ENCODE measurements at places on chromosomes 16 and 17.

DNA sequence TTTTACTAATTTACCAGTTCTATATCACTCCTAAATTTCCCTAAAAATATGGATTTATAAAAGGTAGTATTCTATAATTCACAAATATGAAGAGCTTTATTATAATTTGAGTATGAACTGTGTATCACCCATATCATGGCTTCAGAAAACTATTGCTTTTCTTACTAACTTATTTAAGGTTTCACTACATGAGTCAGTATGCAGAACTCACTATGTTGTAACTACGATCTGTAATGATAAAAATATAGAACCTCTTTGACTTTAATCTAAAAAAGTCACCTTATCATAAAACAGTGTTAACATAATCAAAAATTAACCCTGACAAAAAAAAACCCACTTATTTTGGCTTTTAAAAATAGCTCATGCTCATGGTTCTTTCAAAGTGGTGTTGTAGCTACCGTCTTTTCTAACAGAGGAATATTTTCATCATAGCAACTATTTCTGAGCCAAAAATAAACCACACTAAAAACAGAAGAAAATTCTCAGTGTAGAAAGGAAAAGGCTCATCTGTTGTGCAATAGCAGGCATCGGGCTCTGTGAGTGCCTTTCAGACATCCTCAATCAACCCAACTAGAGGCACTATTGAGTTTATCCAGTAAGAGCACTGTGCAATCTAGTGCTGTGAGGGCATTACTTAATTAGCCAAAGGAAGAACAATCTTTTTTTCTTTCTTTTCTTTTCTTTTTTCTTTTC is 42.1 kb downstream of the ITGAM start:
- no peak for DNase-seq

DNA sequence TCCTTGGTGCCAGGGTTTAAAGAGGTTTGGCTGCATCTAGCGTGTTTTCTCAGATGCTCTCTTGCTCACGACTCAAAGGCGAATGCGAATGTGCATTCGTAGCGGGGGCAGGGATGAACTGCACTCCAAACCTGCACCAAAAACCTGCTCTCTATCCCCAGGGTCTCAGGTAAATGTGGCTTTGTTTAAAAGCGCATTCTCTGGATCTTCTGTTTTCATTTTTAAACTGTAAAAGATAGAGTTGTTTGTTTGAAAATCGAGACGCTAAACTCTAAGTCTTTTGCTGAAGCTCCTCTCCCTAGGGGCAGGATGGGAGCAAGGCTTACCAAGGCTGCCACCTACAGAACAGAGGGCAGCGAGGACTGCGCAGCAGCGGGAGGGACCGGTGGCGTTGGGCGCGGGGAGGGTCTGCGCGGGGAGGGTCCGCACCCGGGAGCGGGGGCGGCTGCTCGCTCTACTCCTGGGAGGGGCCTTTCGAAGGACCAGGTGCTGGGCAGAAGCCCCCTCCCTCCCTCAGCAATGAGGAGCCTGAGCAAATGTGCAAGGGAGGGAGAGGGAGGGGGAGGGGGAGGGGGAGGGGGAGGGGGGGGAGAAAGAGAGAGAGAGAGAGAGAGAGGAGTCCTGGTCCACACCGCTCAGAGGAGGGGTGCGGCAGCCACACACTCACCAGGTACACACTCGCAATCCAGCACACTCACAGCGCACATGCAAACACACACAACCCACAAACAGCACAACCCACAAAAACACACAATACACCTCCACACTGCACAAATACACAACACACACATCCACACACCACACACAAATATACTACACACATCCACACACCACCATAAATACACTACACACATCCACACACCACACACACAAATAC is 142.8 kb downstream of the GRIN2A start:
- no peak for DNase-seq

- DNase-seq: no peak
Measured at GRCh38 chr17:38690386-38690785, 14.7 kb upstream of the MLLT6 start.

DNA sequence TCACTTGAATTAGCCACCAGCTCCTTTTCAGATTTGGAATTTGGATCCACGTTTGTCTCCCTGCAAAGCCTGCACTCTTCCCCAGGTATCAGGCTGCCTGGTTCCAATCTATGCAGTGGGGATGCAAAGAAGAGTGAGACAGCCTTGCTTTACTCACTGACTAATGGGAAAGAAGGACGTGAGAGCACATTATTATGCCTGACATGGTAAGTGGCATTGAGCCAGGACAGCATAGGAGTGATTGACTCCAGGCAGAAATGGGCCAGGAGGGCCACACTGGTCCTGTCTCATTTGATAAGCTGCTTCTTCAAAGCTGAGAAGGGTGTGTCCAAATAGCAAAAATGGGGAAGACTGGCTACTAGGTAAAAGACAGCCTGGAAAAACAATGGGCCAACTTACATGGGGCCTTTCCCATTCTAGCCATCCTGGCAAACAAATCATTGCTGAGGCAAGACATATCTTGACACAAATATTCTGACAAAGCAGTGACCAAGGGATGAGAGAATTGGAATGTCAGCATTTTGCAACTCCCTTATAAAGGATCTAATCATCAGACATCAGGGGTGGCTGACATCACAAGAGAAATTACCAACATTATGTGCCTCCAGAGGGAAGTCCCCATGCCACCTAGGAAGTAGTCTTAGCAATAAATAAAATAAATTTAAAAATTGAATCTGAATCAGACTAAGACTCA is 38.6 kb downstream of the CDH11 start:
- no peak for DNase-seq

DNA sequence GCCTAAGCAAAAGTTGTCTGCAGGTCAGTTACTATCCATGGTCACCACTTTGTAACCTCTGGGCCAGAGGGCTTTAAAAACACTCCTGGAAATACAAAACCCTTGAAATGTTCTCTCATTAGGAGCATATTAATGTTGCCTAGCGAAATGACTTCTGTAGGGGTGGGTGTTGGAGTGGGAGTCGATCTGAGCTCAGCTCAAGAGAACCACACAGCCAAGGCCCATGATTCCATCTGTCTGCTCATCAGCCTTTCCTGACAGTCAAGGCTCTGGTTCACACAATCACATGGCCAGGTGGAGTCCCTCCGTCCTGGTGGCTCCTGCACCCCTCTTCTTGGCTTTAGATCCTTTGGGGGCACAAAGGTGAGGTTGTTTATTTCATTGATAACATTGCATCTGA is 26.7 kb downstream of the RCVRN start:
- DNase-seq: no peak

GRCh38 chr17:33837281-33837680 is 417.8 kb upstream of the CCL2 start:
- no peak for DNase-seq

- no peak for DNase-seq
Measured at GRCh38 chr16:88591577-88592021, 21.4 kb downstream of the ZC3H18 start.

DNA sequence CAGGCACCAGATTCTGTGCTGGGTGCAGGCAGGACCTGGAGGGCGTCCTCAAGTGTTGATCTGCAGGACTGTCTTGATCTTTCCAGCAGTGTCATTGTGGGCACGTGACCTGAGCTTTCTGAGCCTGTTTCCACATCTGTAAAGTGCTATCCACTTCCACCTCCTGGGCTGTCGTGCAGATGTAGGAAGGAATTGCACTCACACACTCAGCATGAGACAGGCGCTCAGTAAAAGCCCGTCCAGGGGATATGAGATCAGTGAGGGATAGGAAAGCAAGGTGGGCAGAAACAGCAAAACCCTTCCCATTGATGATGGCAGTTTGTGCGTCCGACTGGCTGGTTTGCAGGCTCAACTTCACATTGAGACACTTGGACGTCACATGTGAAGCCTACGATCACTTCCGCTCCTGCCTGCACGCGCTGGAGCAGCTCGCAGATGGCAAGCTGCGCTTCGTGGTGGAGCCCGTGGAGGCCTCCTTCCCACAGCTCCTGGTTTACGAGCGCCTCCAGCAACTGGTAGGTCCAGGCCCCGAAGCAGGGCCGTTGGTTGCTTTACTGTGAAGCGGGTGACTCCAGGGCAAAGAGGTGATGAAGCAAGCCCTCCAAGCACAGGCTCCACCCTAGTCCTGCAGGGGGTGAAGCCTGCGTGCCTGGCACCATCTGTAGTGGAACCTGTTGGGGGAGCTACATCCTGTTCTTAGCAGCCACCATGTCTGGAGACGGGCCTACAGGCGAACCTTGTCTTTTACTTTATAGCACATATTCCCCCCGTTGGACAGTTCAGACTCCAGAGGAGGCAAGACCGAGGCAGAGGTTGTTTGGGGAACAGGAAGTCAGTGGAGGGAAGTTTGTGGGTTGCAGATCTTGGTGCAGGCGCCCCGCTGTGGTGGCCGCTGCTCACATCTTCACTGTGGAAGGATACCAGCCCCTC is 23.0 kb downstream of the METTL22 start:
- DNase-seq: no peak

- no peak for DNase-seq
Measured at GRCh38 chr16:85600078-85600477, 13.0 kb upstream of the GSE1 start.

GRCh38 chr17:69485901-69486643 is 71.6 kb downstream of the MAP2K6 start:
- no peak for DNase-seq

DNA sequence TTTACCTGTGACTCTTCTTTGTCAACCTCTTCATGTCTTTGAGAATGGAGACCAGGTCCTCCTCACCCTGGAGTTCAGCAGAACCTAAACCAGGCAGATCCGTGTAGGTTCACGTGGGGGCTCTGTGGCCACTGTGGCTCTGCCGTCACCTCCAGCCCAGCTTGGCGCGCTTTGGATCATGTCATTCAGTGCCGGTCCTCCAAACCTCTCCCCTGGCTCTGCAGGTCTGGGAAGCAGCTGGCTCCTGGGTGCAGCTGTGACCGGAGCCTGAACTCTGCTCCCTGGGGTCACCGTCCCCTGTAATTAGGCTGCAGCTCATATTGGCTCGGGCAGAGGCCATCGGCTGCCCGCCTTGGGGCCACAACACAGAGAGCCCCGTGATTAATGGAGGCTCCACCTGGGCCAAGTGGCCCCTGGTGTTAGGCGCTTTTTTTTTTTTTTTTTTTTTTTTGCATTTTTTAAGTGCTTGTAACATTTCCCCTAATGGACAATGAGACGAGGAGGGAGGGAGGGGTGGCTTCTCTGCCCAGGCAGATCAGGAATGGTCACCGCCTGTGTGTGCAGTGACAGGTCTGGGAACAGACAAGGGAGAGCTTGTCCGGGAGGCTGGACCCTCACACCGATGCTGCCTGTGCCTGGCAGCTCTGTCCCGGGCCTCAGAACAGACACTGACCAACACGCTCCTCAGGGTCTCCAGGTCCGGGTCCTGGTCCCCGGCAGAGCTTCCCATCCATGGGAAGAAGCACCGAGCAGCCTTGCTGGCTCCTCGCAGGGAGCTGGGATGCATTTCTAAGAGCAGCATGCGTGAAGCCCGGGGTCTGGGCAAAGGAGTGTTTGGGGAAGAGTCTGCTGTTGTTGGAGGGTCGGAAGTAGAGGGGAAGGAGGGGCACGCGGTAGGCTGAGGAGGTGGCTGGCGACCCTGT is 247.9 kb downstream of the SEC14L1 start:
- no peak for DNase-seq

- DNase-seq: no peak
Measured at GRCh38 chr17:8016632-8017424, 14.4 kb downstream of the GUCY2D start.

DNA sequence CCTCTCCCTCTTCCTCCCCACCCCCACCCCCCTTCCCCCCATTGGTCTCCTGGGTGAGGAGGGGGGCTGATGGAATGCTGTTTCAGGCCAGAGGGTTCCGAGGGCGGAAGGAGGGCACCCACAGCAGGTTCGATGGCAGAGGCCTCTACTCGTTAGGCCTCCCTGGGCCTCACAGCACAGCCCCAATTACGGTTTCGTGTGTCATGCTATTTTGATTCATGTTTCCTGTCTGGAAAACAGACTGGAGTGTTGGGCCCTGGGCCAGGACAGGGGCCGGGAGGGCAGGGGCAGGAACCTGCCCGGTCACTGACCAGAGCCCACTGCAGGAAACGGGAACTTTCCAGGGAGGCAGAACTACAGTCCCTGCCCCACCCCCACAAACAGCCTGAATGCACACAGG is 138.2 kb downstream of the C16orf95 start:
- DNase-seq: peak; percentile 59

- no peak for DNase-seq
Measured at GRCh38 chr17:31753011-31753410, 106.0 kb downstream of the COPRS start.

DNA sequence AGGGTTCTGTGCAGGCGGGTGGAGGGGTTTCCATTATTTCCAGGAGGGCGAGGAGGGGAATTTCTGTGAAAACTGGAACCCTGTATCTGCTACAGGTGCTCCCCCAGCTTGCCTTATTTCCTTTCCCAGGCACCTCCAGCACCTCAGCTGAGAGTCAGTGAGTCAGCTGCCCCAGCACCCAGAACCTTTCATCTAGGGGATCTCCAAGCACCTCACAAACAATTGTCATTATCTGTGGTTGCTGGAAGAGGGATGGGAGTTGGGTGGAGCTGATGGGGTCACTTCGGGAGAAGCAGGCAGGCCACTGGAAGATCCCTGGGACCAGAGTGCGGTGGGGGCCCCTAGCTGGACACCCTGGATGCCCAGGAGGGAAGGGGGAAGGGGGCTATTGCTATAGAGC is 10.0 kb upstream of the CLUH start:
- DNase-seq: no peak

GRCh38 chr17:38844261-38844757 is 9.2 kb downstream of the RPL23 start:
- no peak for DNase-seq

- DNase-seq: no peak
Measured at GRCh38 chr17:31294231-31294630, 2.8 kb downstream of the OMG start.

- no peak for DNase-seq
Measured at GRCh38 chr17:83196973-83197880, 117.8 kb downstream of the METRNL start.

- no peak for DNase-seq
Measured at GRCh38 chr16:76956394-76956793, 234.6 kb upstream of the MON1B start.

GRCh38 chr17:37094391-37094790 is 145.6 kb downstream of the AATF start:
- DNase-seq: no peak

- DNase-seq: no peak
Measured at GRCh38 chr17:40314584-40314956, 5.6 kb downstream of the RARA start.

- DNase-seq: no peak
Measured at GRCh38 chr16:68179855-68180254, 56.1 kb downstream of the ESRP2 start.

GRCh38 chr17:33056399-33057146 is 64.9 kb downstream of the SPACA3 start:
- DNase-seq: no peak

GRCh38 chr16:46775214-46775613 is 27.1 kb upstream of the MYLK3 start:
- no peak for DNase-seq

- DNase-seq: no peak
Measured at GRCh38 chr17:48498164-48498850, 32.5 kb downstream of the HOXB1 start.

DNA sequence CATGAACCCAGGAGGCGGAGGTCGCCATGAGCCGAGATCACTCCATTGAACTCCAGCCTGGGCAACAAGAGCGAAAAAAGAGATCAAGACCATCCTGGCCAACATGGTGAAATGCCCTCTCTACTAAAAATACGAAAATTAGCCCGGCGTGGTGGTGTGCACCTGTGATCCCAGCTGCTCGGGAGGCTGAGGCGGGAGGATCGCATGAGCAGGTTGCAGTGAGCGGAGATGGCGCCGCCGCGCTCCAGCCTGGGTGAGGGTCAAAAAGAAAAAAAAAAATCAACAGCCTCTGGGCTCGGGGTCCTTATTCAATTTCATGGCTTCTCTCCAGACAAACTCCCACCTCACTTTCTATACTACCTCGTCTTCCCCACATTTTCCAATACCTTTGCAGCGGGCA is 3.2 kb upstream of the GP1BA start:
- no peak for DNase-seq

All from HS-27A (cell line).